ENCODE measurements at places on chromosomes 2 and 18.

- no peak for DNase-seq
Observed at GRCh38 chr2:227402959-227403358, 15.2 kb upstream of the SCYGR1 start.

- no peak for DNase-seq
Observed at GRCh38 chr2:125543968-125544514, 1111.9 kb upstream of the GYPC start.

- no peak for DNase-seq
Observed at GRCh38 chr18:55584201-55584600, 3.8 kb downstream of the TCF4 start.

DNA sequence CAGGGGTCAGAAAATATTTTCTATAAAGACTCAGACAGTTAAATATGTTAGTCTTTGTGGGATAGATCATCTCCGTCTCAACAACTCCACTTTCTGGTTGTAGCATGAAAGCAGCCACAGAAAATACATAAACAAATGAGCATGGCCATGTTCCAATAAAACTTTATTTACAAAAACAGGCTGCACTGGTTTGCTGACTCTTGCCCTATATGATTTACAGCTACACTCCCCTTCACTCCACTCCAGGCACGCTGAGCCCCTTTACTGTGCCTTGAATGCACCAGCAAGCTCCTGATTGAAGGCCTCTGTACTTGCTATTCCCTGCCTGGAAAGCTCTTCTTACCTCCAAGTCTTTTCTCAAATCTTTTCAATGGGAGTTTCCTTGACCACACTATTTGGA is 5.8 kb upstream of the STAMBP start:
- no peak for DNase-seq
